ENCODE measurements at places on chromosomes 13 and 19.

DNA sequence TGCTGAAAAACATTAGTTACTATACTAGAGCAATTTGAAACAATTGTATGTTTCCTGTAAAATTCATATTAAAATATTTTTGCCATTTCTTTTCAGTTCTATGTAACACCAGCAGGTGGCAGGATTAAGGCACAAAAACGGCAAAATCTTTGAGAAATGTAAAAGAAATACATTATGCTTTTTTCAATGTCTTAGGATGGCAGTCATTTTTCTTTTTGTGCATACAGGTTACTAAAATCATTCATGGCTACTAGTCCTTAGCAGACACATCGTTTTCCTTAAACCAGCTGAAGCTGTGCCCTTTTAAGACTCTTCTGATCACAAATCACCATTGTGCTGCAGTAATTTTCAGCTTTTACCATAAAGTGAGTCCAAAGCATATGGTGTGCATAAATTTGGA is 800.7 kb upstream of the SLITRK5 start:
- DNase-seq = no peak

DNA sequence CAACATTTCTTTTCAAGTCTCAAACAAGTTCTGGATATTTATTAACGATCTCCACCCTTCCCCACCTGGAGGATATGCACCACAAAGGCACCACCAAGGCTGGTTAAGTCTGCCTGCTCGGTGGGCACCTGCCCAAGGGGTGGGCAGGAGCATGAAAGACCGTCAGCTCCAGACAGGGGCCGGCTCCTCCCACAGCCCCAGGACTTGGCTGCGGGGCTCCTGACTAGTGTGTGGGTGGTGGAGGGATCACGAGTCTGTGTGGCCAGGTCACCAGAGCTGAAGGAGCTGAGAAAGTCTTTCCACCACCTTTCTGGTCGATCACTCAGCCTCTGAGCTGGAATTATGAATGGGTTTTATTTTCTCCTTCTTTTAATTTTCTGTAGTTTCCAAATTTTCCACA is 7.8 kb downstream of the SLC7A1 start:
- DNase-seq = no peak

GRCh38 chr13:49146950-49147355 is 73.2 kb upstream of the MLNR start:
- DNase-seq = no peak

DNA sequence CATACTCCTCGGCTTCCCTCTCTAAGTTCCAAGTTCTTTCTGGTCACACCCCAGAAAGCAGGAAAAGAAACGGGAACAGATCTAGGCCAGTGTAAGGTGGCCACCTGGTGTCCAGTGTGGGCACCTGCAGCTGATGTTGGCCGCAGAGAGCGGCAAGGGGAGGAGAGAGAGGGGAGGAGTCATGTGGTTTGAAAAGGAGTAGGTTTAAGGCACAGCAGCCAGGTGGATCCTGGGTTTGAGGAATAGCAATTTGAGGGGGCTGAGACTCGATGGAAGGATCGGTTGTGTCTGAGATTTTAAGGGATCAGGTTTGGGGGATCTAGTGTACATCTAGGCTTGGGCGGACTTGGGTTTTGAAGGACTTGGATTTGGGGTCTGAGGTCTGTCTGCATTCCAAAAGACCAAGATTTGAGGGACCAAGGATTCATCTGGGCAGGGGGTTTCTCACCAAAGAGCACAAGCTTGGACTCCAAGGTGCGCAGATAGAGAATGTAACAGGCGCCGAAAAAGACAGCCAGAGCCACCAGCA is 1.2 kb downstream of the RABAC1 start:
- peak; percentile 78 for DNase-seq

- DNase-seq = no peak
These were observed 1.4 kb upstream of the PRKD2 start for GRCh38 chr19:46718157-46718933.
